ENCODE measurements at places on chromosomes 12 and 14. TPM values are rescaled to one million over a fixed set of nuclear protein-coding genes. Genes with fewer than 3 reads are reported as not detected.

Gene ANKRD33
- not detected for total RNA-seq

Gene CIDEB
- total RNA-seq = 16.6 TPM

Gene CACNA2D4
- 5.9 TPM for total RNA-seq

Gene RBM19
- total RNA-seq = 24.0 TPM
